C1 segment of cervical spinal cord (tissue), 14 donors: ENCODE measurements at places on chromosomes 5 and 9.

DNA sequence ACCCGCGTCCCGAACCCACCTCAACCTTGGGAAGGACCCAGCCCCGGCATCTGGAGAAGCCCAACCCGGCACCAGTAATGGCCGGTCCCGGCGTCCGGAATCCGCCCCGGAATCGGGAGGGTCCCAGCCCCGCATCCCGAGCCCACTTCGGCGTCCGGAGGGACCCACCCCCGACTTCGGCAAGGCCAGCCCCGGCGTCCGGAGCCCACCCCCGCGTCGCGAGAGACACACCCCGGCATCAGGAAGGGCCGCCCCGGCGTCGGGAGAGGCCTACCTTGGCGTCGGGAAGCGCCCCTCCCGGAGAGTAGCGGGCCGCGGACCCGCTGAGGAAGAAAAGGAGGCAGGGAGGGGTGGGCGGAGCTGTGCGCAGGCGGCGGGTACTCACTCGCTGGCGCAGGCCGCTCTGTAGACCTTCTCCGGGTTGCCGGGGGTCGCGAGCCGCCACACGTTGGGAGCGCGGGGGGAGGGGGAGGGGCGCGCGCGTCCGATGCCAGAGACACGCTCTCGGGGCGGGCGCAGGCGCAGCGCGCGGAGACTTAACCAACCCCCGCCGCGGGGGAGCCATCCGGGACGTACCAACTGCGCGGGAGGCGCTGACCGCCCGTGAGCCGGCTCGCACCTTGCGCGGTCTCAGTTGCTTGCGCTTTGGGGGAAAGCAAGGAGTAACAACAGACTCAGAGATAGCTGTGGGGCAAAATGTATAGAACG lies at the start of gene UIMC1:
UIMC1 (minus strand) TSS at position 515 of the 708 bp plus-strand sequence. CDS start 24,164 bp downstream, outside the sequence.
- peak; percentile 89 for DNase-seq

- no peak for DNase-seq
Observed at GRCh38 chr5:123873846-123874245, 361.9 kb downstream of the CSNK1G3 start.

GRCh38 chr9:91181541-91181940 lies 180.2 kb downstream of the AUH start:
- no peak for DNase-seq

GRCh38 chr9:90423661-90424193 lies 218.9 kb downstream of the DIRAS2 start:
- DNase-seq, result no peak

DNA sequence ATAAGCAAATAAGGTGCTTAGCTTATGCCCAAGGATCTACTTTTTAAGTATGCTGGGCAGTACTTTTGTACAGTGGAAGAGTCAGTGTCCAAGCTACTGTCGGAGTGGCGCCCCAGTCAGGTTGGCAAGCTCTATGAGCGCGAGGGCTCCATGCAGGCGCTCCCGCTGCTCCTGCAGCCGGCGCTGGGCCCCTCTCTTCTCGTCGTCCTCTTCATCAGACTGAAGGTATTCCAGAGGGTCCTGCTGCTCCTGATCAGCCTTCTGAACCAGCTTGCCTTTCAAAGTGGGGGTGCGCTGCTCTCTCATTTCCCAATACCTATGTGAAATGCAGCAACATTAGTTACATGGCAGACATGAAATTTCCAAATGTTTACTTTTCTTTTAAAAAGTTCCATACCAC lies 4.6 kb upstream of the SLC35D2 start:
- DNase-seq, result no peak

GRCh38 chr9:2787065-2787464 lies 56.8 kb downstream of the PUM3 start:
- DNase-seq, result no peak

- DNase-seq, result no peak
Observed at GRCh38 chr5:180135128-180135955, 63.8 kb upstream of the RNF130 start.

- no peak for DNase-seq
Observed at GRCh38 chr9:127921557-127922120, 4.8 kb upstream of the ST6GALNAC4 start.

GRCh38 chr5:151040211-151040747 lies 19.9 kb downstream of the GPX3 start:
- DNase-seq, result no peak

GRCh38 chr5:68074048-68074632 lies 141.4 kb upstream of the PIK3R1 start:
- no peak for DNase-seq

- DNase-seq, result no peak
Observed at GRCh38 chr5:152094060-152094459, 169.4 kb upstream of the GLRA1 start.

- DNase-seq, result no peak
Observed at GRCh38 chr9:88383176-88383575, 5.1 kb upstream of the SPIN1 start.

GRCh38 chr5:16531063-16531648 lies 65.6 kb upstream of the ZNF622 start:
- DNase-seq, result no peak

GRCh38 chr5:84202136-84202535 lies 182.5 kb downstream of the EDIL3 start:
- no peak for DNase-seq

DNA sequence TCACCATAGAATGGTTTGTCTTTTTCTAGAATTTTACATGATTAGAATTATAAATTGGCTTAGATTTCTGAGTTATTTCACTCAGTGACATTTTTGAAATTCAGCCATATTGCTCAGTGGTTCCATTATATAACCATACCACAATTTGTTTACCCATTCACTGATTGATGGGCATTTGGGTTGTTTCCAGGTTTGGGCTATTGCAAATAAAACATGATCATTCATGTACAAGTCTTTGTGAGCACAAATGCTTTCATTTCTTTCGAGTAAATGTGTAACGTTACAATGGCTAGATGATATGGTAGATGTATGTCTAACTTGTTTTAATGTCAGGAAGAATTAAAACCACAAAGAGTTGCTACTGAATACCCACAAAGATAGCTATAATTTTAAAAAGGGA lies 279.9 kb upstream of the TARS1 start:
- DNase-seq, result no peak

DNA sequence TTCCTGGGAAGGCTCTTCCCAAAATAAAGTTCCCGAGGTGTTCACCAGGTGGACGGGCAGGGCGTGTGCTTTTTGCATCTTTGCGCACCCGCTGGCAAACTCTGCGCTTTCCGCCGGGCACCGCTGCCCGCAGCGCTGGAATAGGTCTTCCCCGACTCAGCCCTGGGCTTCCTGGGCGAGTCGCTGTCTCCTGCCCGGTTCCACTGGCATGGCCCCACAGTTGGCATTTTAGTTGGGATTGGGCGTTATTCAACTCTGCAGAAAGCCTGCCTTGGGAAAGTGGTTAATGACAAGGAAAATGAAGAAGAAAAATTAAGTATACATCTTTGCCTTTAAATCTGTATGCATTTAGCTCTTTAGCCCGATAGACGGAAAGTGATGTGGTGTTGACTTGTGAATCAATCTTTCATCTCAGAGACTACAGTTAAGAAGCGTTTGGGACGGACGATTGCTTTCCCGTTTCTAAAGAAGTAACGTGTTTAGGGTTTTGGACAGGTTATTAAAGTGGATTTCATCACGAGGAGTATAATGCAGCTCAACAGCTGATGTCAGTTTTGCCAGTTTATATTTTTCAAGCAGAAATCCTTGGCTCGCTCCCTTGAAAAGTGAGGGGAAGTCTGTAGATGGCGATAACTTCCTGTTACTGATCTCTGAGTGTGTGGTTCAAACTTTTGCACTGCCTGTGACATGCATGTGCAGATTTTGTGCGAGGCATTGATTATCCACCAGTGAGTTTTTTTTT lies 946 bp downstream of the ADCY2 start:
- DNase-seq, result no peak
